Endothelial cell of umbilical vein (primary cell): ENCODE measurements at places on chromosomes 2 and 18. TPM values are rescaled to one million over a fixed set of nuclear protein-coding genes. Genes with fewer than 3 reads are reported as not detected.
A peak's percentile ranks its signal among the peaks of the same experiment; 100 is the strongest.

Gene CRYGC
- total RNA-seq = not detected in 2 replicates

DNA sequence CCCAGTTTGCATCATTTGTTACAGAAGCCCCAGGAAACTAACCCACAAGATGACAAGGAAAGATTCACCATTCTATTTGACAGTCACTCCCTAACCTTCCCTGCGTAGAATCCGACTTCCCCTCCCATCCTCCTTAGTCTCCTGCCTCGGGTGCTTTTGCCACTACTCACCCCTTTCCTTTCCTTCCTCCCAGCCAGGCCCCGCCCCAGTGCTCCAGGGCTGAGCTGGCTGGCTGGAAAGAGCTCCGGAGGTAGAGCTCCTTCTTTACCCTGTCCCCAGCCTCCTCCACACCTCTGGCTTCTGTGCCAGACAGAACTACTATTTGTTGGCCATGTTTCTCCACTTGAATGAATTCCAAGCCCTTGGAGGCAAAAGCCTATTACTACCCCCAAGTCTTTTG, 317.6 kb upstream of the NCKAP5 start:
- H3K27me3 ChIP-seq = no peaks in the 10 kb centered on the region
- H3K36me3 ChIP-seq = no peaks in the 10 kb centered on the region
- H3K4me3 ChIP-seq = no peak overlapping the region

GRCh38 chr18:46767217-46767616, 10.4 kb upstream of the ST8SIA5 start:
- peaks cover 3% of the 10 kb centered on the region for H3K27me3 ChIP-seq
- H3K4me1 ChIP-seq = no peaks in the 10 kb centered on the region
- no peak overlapping the region for H3K4me3 ChIP-seq
- DNase-seq = no peak
- H3K36me3 ChIP-seq = no peaks in the 10 kb centered on the region

Gene CD8B2
- not detected in 2 replicates for total RNA-seq

DNA sequence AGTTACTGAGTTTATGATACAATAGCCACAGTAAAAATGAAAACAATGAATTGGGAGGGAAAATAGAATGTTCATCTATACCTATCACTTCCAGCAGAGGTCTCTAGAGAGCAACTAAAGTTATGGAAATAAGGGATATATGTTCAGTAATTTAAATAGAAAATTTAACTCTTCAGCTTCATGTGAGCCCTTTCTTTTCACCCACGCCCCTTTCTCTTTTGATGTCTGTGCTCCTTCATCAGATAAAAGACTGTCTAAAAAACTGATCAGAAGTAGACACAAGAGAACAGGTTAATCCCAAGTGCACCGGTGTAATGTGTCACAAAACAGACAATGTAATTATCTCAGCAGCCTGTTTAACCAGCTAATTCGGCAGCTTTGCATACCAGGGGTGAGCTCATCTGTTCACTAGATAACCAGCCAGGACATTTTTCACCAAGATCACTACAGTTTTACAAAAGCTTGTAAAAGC, 238.5 kb upstream of the ERBB4 start:
- H3K27ac ChIP-seq = no peak overlapping the region
- no peaks in the 10 kb centered on the region for H3K36me3 ChIP-seq
- no peaks in the 10 kb centered on the region for H3K4me1 ChIP-seq
- peak; percentile 39 for DNase-seq
- H3K27me3 ChIP-seq = no peaks in the 10 kb centered on the region

DNA sequence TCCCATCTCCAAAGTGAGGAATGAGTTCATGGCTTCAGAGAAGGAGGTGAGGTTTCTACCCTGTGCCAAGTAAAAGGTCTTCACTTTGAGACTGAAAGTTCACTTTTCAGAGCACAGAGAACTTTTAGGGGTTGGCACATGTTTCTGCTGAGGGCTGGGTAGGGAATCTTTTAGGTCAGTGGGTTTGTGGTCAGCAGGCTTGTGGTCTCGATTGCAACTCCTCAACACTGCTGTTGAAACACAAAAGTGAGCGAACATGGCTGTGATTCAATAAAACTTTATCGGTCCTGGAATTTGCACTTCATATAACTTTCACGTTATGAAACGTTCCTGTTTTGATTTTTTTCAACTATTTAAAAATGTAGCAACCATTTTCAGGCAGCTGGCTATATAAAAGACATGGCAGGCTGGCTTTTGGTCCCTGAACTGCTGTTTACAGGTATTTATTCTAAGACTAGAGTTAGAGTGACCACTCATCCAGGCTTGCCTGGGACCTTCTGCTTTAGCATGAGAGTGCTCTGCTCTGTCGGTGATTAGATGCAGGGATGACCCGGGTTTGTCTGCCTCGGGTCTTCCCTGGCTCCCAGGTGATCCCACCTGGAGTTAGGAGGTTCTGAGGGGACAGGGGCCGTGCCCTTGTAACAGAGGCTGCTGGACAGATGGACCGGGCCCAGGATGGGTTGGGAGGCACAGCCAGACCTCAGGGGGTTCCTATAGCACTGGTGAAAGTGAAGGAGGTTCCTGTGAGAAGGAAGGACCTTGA, 62.7 kb upstream of the TAF1B start:
- H3K27me3 ChIP-seq = no peaks in the 10 kb centered on the region
- no peak for DNase-seq
- no peak overlapping the region for H3K4me3 ChIP-seq
- no peaks in the 10 kb centered on the region for H3K4me1 ChIP-seq
